MM.1S (cell line): ENCODE measurements at places on chromosomes 7 and 10.

DNA sequence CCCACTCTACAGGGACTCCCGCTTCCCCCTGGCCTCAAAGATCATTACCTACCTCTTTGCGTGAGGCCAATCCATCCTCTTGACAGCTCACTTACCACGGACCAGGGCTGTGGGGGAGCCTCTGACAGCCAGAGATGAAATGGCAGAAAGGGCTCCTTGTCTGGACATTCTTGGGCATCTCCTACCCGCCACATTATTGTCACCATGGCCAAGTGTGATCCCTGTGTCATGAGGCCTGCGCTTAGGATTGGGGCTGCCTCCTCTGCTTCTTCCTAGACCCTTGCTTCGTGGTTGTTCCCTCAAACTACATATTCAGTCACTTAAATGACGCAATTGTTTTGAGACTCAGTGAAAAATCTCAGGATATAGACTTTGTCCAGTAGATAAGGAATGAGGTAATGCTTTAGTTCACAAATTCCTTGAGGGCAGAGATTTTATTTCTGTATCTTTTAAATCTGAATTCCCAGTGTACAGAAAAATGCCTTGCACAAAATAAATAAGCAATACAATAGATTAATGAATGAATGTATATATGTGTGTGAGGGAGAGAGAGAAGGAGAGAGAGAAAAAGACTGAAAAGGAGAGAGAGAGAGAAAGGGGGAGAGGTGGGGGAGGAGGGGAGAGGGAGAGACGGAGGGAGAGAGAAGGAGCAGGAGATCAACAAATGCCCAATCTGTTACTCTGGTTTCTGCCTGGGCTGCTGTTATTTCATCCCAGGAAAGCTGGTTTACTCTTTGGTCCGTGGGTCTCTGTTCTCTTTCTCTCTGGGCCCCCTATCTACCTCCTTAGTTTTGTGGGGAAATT lies 159.0 kb downstream of the PLXNA4 start:
- no peaks in the 10 kb centered on the region for H3K36me3 ChIP-seq
- no peak overlapping the region for H3K4me3 ChIP-seq
- no peak for DNase-seq
- no peak overlapping the region for H3K27ac ChIP-seq
- H3K27me3 ChIP-seq: no peaks in the 10 kb centered on the region
- H3K4me1 ChIP-seq: no peaks in the 10 kb centered on the region

- H3K27ac ChIP-seq: no peak overlapping the region
- no peaks in the 10 kb centered on the region for H3K27me3 ChIP-seq
- H3K4me3 ChIP-seq: no peak overlapping the region
- peaks cover 16% of the 10 kb centered on the region for H3K4me1 ChIP-seq
- no peaks in the 10 kb centered on the region for H3K36me3 ChIP-seq
These were observed 509.7 kb upstream of the AKR1E2 start for GRCh38 chr10:4316161-4316810.

GRCh38 chr10:74981831-74982633 lies 129.4 kb upstream of the SAMD8 start:
- no peaks in the 10 kb centered on the region for H3K27me3 ChIP-seq
- peaks cover 50% of the 10 kb centered on the region for H3K4me1 ChIP-seq
- peak; percentile 50 for DNase-seq
- 0 out of 2 replicates have a peak overlapping the region, but pooled peaks have one; percentile 15 for H3K4me3 ChIP-seq

DNA sequence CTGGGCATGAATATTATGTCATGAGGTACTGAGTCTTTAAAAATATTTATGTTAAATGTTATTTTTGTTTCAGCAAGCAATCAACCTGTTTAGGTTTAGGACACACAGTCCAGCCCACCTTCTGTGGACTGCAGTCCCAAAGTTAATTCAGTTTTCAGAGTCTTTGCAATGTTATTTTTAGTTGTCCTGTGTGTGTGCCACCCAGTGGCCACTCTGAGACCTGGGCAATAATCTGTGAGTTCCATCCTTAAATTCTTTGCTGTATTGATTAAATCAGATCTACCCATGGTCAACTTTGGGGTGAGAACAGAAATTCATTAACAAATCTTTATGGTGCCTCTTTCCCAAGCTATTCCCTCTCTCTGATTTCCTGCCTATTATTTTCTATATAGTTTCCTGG lies 415.1 kb downstream of the CCSER2 start:
- H3K36me3 ChIP-seq: no peaks in the 10 kb centered on the region
- no peaks in the 10 kb centered on the region for H3K4me1 ChIP-seq
- H3K27ac ChIP-seq: no peak overlapping the region
- no peaks in the 10 kb centered on the region for H3K27me3 ChIP-seq
- DNase-seq: peak; percentile 12

- no peaks in the 10 kb centered on the region for H3K27me3 ChIP-seq
- H3K36me3 ChIP-seq: no peaks in the 10 kb centered on the region
These were observed 79.5 kb upstream of the FAM20C start for GRCh38 chr7:112881-113280.

DNA sequence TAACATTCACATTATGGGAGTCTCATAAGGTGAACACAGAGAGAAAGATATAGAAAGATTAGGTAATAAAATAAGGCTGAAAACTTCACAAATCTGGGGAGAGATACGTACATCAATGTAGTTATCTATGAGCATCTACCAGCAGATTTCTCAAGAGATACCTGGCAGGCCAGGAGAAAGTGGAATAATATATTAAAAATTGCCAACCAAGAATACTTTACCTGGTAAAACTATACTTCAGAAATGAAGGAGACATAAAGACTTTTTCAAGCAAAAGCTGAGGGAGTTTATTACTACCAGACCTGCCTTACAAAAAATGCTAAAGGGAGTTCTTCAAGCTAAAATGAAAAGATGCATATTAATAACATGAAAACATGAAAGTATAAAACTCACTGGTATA lies 78.8 kb upstream of the COMTD1 start:
- DNase-seq: no peak
- no peak overlapping the region for H3K4me3 ChIP-seq
- H3K27me3 ChIP-seq: no peaks in the 10 kb centered on the region
- peaks cover 5% of the 10 kb centered on the region; the same call in 1 of the 2 replicates for H3K4me1 ChIP-seq

- DNase-seq: no peak
- H3K4me3 ChIP-seq: no peak overlapping the region
- H3K36me3 ChIP-seq: no peaks in the 10 kb centered on the region
- H3K4me1 ChIP-seq: peaks cover 5% of the 10 kb centered on the region; the same call in 1 of the 2 replicates
These were observed 41.4 kb downstream of the STAM start for GRCh38 chr10:17685233-17685840.

- no peak overlapping the region for H3K4me3 ChIP-seq
- no peaks in the 10 kb centered on the region for H3K36me3 ChIP-seq
These were observed 161.7 kb downstream of the AKR1D1 start for GRCh38 chr7:138237995-138238394.

GRCh38 chr10:65313406-65313805 lies 1612.4 kb upstream of the LRRTM3 start:
- no peaks in the 10 kb centered on the region for H3K4me1 ChIP-seq
- H3K4me3 ChIP-seq: no peak overlapping the region
- no peak overlapping the region for H3K27ac ChIP-seq

GRCh38 chr7:92028226-92028625 lies 87.6 kb downstream of the AKAP9 start:
- DNase-seq: no peak
- H3K36me3 ChIP-seq: no peaks in the 10 kb centered on the region; the same call in 1 of the 2 replicates
- H3K4me3 ChIP-seq: no peak overlapping the region
- no peaks in the 10 kb centered on the region for H3K4me1 ChIP-seq

GRCh38 chr7:88208521-88208920 lies 11.3 kb downstream of the SRI start:
- H3K4me1 ChIP-seq: peaks cover 10% of the 10 kb centered on the region
- H3K27ac ChIP-seq: no peak overlapping the region
- H3K27me3 ChIP-seq: no peaks in the 10 kb centered on the region
- DNase-seq: no peak

- no peaks in the 10 kb centered on the region for H3K27me3 ChIP-seq
- H3K36me3 ChIP-seq: no peaks in the 10 kb centered on the region
- H3K4me1 ChIP-seq: no peaks in the 10 kb centered on the region
- DNase-seq: no peak
- no peak overlapping the region for H3K27ac ChIP-seq
These were observed 67.8 kb downstream of the TMEM26 start for GRCh38 chr10:61385231-61386001.

DNA sequence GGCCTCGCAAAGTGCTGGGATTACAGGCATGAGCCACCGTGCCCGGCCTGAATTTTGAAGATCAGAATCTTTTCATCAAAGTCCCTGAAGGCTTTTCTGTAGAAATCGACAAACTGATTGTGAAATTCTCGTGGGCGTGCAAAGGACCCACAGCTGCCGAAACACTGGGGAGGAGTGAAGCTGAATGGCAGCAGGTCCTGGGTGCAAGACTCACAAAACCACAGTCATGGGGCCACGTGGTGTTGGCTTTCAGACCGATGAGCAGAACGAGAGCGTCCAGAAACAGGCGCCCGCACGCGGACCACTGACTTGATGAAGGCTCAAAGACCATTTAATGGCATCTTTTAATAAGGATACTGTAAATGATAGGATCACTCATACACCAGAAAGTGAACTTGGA lies 24.7 kb upstream of the PRKAR1B start:
- no peak for DNase-seq
- no peak overlapping the region for H3K27ac ChIP-seq
- H3K4me3 ChIP-seq: no peak overlapping the region
- no peaks in the 10 kb centered on the region for H3K27me3 ChIP-seq
- H3K4me1 ChIP-seq: no peaks in the 10 kb centered on the region

DNA sequence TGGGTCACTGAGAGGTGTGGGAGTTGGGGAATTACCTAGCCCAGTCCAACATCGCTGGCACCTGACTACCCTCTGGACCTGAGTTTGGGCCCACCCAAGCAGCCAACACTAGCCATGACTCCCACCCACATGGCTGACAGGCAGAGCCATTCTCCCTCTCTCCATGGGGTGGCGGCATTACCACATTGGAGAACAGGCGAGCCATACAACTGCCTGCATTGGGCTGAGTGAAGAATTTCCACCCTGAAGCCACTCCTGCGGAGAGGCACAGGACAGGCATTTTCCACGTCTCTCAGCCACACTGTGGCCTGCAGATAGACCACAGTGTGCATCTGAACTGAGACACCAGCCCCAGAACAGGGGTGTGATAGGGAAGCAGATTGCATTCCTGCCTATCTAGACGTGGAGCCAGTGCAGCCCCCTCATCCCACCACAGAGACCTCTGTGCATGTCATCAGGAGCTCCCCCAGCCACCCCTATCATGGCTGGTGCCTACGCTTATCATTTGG lies 58.2 kb upstream of the ANTXRL start:
- 0 out of 2 replicates have a peak, but pooled peaks cover 3% of the 10 kb centered on the region for H3K4me1 ChIP-seq
- H3K36me3 ChIP-seq: no peaks in the 10 kb centered on the region
- H3K27ac ChIP-seq: no peak overlapping the region
- no peak overlapping the region for H3K4me3 ChIP-seq

GRCh38 chr7:43351683-43352082 lies 231.2 kb upstream of the STK17A start:
- no peaks in the 10 kb centered on the region for H3K36me3 ChIP-seq
- H3K4me1 ChIP-seq: no peaks in the 10 kb centered on the region
- no peak overlapping the region for H3K27ac ChIP-seq
- H3K4me3 ChIP-seq: no peak overlapping the region

GRCh38 chr7:143384148-143384547 lies 3.0 kb downstream of the ZYX start:
- no peaks in the 10 kb centered on the region for H3K27me3 ChIP-seq
- H3K27ac ChIP-seq: no peak overlapping the region
- no peaks in the 10 kb centered on the region for H3K36me3 ChIP-seq
- DNase-seq: no peak
- H3K4me1 ChIP-seq: peaks cover 7% of the 10 kb centered on the region

DNA sequence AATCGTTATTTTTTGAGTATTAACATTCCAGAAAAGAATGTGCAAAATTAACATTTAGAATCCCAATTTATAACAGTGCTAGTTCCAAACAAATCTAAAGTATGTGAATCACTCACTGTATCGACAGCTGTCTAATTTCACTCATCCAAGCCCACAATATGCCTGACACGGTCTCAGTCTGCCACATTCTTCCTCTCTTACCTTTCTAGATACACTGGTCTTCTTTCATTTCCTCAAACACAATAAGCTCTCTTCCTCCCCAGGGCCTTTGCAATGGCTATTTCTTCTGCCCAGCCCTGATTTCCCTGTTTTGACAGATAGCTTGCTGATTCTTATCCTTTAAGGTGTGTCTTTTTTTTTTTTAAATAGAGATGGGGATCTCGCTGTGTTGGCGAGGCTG lies 48.8 kb downstream of the UBE2H start:
- peaks cover under 1% of the 10 kb centered on the region; the same call in 1 of the 2 replicates for H3K4me1 ChIP-seq
- DNase-seq: no peak
- no peak overlapping the region for H3K4me3 ChIP-seq
- H3K27ac ChIP-seq: no peak overlapping the region

GRCh38 chr7:14596421-14596820 lies 306.1 kb downstream of the DGKB start:
- no peak for DNase-seq
- H3K4me3 ChIP-seq: no peak overlapping the region
- H3K36me3 ChIP-seq: no peaks in the 10 kb centered on the region
- H3K27ac ChIP-seq: no peak overlapping the region
- H3K4me1 ChIP-seq: no peaks in the 10 kb centered on the region

- H3K27ac ChIP-seq: no peak overlapping the region
- no peak for DNase-seq
- H3K4me1 ChIP-seq: no peaks in the 10 kb centered on the region
- H3K4me3 ChIP-seq: no peak overlapping the region
- no peaks in the 10 kb centered on the region for H3K36me3 ChIP-seq
These were observed 70.2 kb upstream of the KLF14 start for GRCh38 chr7:130804220-130804619.

DNA sequence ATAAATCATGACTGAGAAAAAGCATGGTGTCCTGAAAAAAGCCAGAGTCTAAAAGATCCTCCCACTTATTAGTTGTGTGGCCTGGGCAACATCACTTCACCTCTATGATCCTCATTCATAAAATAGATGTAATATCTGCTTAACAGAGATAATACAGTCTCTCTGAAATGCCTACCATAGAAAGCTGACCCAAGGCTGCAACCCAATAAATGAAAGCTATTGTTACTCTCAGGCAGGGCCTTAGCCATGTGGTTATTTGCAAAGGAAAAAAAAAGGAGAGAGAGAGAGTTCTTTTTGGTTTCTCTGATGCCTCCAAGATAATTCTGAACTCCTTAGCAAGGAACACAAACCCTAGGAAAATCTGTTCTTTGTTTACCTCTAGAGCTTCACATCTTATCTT lies 7.9 kb downstream of the FAM13C start:
- no peak for DNase-seq
- no peak overlapping the region for H3K27ac ChIP-seq
- H3K36me3 ChIP-seq: no peaks in the 10 kb centered on the region
- H3K27me3 ChIP-seq: no peaks in the 10 kb centered on the region

GRCh38 chr10:9229702-9230244 lies 1175.3 kb downstream of the GATA3 start:
- no peaks in the 10 kb centered on the region for H3K27me3 ChIP-seq
- H3K27ac ChIP-seq: no peak overlapping the region
- H3K4me3 ChIP-seq: no peak overlapping the region

- no peak overlapping the region for H3K27ac ChIP-seq
- H3K4me3 ChIP-seq: no peak overlapping the region
- DNase-seq: no peak
- H3K36me3 ChIP-seq: no peaks in the 10 kb centered on the region
- no peaks in the 10 kb centered on the region for H3K27me3 ChIP-seq
These were observed 31.6 kb upstream of the AGMO start for GRCh38 chr7:15593382-15593781.

GRCh38 chr7:824664-825063 lies 7.6 kb upstream of the SUN1 start:
- no peak overlapping the region for H3K27ac ChIP-seq
- H3K4me3 ChIP-seq: no peak overlapping the region
- peaks cover 6% of the 10 kb centered on the region for H3K4me1 ChIP-seq

GRCh38 chr10:132862485-132863420 lies 76.8 kb upstream of the NKX6-2 start:
- peaks cover 26% of the 10 kb centered on the region; the same call in 1 of the 2 replicates for H3K27me3 ChIP-seq
- no peak overlapping the region for H3K27ac ChIP-seq
- H3K4me3 ChIP-seq: no peak overlapping the region
- H3K36me3 ChIP-seq: no peaks in the 10 kb centered on the region

GRCh38 chr7:87173471-87173870 lies 21.2 kb downstream of the DMTF1 start:
- DNase-seq: no peak
- H3K27me3 ChIP-seq: no peaks in the 10 kb centered on the region
- H3K4me3 ChIP-seq: no peak overlapping the region
- H3K36me3 ChIP-seq: peaks cover 14% of the 10 kb centered on the region; the same call in 1 of the 2 replicates
